Stimulated activated CD4-positive, alpha-beta T cell treated with anti-CD3 and anti-CD28 coated beads, Interleukin-4, amount 100 ng/mL, for 24 hours (primary cell): ENCODE measurements at places on chromosomes 4 and X.

DNA sequence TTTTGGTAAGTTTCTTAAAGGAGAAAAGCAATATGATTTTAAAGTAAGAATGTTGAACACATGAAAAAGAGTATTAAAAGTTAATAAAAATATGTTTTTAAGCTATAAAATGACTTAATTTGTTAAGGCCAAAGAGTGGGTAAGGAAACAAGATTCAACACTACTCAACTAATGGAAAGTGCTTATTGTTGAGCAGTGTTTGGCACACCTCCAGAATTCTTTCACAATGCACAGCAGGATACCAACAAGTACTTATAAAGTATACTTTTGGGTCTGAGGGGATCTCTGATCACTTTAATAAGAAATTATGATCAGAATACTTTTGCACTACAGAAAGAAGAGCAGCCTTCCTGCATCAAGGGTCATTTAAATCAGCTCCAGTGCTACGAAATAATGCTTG lies 5.9 kb downstream of the LAMP2 start:
- no peak for DNase-seq

DNA sequence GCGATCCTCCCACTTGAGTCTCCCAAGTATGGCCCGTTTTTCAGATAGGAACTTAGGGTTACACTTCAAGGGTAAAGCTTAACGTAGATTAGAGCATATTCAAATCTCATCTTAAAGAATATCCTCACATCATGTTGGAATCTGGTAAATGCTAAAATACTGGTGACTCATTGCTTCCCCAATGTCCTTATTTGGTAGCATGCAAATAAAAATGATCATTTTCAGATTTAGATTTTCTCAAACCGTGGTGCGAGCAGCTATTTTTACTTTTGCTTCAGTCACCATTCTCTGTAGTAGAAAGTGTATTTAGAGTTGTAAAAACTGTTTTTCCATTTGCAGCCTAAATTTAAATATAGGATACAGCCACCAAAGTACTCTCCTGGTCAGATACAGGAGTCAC lies 101.5 kb upstream of the MAML3 start:
- DNase-seq, result no peak

DNA sequence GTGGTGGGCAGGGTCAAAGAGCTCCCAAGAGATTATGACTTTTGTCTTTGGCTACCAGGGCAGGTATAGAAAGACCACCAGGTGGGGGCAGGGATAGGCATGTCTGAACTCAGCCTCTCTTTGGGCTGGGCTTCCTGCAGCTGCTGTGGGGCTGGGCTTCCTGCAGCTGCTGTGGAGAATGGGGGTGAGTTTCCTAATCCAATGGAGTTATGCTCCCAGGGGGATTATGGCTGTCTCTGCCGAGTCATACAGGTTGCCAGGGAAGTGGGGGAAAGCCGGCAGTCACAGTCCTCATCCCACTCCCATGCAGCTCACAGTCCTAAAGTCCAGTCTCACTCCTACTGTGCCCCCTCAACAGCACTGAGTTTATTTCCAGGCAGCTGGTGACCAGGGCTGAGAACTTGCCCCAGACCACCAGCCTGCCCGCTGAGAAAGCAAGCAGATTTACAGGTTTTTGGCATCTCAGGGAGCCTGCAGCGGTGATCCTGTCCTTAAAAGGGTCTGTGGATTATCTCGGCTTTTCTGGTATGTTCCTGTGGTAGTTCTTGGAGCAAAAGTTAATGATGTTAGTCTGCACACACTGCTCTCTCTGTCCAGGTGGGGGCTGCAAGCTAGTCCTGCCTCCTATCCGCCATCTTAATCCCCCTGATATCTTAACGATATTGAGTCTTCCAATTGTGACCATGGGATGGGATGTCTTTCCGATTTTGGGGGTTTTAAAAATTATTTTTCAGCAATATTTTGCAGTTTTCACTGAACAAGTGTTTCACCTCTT lies 133.4 kb downstream of the RTL9 start:
- no peak for DNase-seq

GRCh38 chr4:151991884-151992167 lies 231.0 kb upstream of the GATB start:
- DNase-seq, result no peak

GRCh38 chrX:43615660-43616059 lies 40.4 kb upstream of the MAOA start:
- DNase-seq, result no peak

DNA sequence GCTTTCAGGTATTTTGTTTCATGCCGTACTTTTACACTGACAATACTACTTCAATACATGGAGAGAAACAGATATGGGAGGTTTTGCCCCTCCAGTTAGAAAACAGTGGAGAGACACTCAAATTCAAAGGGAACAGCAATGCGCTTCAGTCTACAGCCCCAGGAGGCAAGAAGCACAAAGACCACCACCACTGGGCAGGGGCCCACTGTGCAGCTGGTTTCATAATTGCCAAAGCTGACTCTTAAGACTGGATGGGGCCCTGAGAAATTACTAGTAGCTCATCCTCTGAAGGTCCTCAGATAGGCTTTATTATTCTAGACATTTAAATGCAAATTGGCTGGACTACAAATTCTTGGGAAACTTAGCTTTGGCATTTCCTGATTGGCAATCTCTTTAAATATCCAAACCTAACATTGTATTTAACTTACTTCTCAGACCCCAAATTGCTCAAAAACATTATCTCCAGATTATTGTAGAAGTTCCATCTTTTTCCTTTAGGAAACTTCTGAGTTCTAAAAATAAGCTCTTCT lies 85.9 kb upstream of the GPR34 start:
- DNase-seq, result no peak

- DNase-seq, result no peak
Observed at GRCh38 chrX:25020391-25020904, 4.7 kb upstream of the ARX start.

- peak; percentile 88 for DNase-seq
Observed at GRCh38 chr4:81466841-81467671, 4.7 kb downstream of the RASGEF1B start.

- DNase-seq, result no peak
Observed at GRCh38 chrX:151184705-151185104, 8.3 kb downstream of the GPR50 start.
